ENCODE measurements at places on chromosomes 1 and 21.
A peak's percentile ranks its signal among the peaks of the same experiment; 100 is the strongest.

- no peak overlapping the region for H3K27ac ChIP-seq
- H3K4me1 ChIP-seq: no peaks in the 10 kb centered on the region
- no peaks in the 10 kb centered on the region for H3K36me3 ChIP-seq
Measured at GRCh38 chr1:52159033-52159789, 17.3 kb downstream of the ZFYVE9 start.

DNA sequence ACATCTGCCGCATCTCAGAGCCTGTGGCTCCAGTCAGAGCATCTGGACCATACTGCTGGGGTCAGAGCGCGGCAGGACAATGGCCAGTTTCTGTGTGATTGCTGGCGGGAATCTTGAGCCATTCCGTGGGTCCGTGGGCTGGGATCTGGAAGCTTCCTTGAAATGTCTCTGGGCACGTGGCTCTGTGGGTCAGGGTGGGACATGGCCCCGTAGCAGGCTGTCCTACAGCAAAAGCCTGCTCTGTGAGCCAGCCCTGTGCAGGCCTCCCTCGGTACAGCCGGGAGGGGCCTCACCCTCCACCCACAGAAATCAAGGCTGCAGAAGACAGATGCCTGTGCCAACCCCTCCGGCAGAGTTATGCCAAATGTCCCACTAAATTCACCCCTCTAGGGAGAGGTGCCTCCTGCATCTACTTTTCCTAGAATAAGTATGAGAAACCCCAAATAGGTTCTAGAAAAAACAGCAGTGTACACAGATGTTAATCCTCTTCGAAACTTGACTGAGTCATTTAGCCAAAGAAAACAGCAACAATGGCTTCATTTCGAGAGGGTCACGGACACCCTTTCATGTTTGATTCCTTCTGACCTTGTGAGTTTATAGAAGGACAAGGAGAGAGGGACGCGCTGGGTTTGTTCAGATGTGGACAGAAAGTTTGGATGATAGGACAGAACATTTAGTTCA is 27.8 kb downstream of the COL18A1 start:
- DNase-seq: no peak
- H3K27me3 ChIP-seq: no peaks in the 10 kb centered on the region
- peaks cover 43% of the 10 kb centered on the region for H3K4me1 ChIP-seq
- H3K36me3 ChIP-seq: no peaks in the 10 kb centered on the region

DNA sequence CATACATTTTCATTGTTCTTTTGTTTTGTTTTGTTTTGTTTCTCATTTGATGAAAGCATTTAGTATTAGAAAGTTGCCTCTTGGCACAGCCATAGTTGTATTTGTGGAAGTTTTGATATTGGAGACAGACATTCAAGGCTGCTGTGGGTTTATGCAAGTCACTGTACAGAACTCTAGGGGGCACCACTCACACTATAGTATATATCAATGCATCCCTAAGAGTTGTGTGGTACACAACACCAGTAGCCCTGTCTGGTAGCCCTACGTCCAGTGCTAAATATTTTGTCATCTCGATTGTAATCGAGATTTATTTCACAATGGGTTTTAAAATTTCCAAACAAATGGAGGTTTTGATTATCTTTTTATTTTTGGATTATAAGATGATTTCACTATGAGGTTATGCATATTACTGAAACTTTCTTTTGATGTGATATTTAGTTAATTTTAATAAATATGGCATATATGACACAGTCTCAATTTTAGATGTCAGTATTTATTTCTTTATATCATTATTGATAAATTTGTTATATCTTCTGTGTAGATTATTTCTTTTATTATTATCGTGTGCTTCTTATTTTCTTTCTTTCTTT is 112.2 kb downstream of the NR5A2 start:
- H3K27me3 ChIP-seq: no peaks in the 10 kb centered on the region
- H3K27ac ChIP-seq: no peak overlapping the region
- no peak overlapping the region for H3K4me3 ChIP-seq
- H3K36me3 ChIP-seq: no peaks in the 10 kb centered on the region
- DNase-seq: peak; percentile 53
- no peaks in the 10 kb centered on the region for H3K4me1 ChIP-seq

DNA sequence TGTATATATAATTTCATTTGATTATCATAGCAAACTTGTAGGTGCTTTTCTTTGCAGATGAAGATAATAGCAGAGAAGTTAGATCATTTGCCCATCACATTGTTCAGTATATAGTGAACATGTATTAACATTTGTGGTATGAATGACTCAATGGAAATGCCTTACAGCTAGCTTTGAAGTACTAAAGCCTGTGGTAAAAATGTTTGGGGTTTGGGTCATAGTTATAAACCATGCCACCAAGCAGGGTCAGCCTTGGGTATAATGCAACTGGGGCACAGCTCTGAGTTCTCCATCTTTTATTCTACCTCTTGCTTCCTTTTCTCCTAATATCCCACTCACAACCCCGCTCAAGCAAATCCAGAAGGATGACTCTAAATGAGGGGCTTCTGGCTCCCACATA is 141.6 kb downstream of the KCNT2 start:
- no peak for DNase-seq
- no peak overlapping the region for H3K4me3 ChIP-seq
- no peaks in the 10 kb centered on the region for H3K36me3 ChIP-seq
- no peak overlapping the region for H3K27ac ChIP-seq
- no peaks in the 10 kb centered on the region for H3K27me3 ChIP-seq

GRCh38 chr1:160112357-160112756 is 3.2 kb upstream of the ATP1A2 start:
- H3K36me3 ChIP-seq: no peaks in the 10 kb centered on the region
- H3K27me3 ChIP-seq: no peaks in the 10 kb centered on the region
- DNase-seq: no peak

DNA sequence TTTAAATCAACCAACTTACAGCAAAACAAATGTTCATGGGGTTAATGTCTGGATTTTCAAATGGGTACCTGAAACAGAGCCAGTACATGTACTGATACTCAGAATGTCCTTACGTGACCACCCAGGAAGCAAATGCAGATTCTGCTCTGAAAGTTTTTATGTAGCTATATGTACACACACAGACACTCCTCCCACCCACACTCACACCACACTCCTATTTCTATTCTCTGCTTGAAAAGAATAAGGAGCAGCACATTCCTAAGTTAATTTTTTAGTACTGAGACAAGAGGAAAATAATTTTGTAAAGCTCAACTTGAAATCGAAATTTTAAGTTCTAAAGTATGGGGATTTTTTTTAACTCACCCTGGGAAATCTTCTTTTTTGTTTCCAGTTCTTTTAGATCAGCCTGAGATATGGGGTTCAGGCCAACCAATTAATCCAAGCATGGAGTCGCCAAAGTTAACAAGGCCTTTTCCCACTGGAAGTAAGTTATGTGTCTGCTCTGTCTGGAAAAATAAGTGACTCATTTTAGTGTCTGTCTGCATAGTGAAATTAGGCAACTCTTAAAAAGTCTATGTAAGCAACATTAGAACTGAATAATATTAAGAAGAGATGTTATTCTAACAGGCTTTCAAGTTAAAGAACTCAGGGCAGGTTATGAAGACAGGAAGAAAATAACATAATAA is 75.5 kb upstream of the DYNLT5 start:
- no peaks in the 10 kb centered on the region for H3K36me3 ChIP-seq
- no peak overlapping the region for H3K4me3 ChIP-seq
- DNase-seq: no peak
- H3K4me1 ChIP-seq: no peaks in the 10 kb centered on the region

DNA sequence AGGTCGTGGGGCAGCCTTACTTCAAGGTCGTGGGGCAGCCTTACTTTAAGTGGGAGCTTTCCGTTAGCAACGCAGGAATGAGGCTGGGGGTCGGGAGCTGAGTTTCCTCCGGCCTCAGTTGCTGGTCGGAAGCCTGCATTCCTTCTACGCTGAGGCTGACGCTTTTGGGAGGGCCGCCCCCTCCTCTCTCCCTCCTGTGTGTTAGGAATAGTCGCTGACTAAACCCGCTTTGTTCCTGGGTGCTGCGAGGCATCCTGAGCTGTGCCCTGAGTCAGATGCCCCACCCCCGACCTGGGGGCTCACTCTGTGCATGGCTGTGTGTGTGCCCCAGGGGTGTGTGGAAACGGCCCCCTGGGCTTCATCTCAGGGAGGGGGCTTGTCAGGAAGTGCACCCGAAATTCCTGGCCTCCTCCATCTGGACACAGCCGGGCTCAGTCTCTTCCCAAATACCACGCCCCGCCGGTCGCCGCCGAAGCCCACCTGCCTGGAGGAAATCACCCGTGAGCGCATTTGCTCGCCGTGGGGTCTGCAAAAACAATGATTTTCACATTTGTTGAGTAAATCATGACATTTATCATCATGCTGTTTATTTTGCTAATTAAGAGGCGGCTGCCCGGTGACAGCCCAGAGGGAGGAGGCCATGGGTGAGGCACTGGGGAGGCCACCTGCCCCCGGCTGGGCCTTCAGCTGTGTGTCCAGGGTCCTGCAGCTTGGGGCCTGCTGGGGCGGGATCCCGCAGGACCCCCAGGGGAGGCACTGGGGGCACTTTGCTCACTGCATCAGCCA is 121.4 kb downstream of the PRDM16 start:
- H3K27me3 ChIP-seq: no peaks in the 10 kb centered on the region
- no peak overlapping the region for H3K27ac ChIP-seq
- no peak for DNase-seq
- peaks cover 3% of the 10 kb centered on the region for H3K36me3 ChIP-seq
- no peak overlapping the region for H3K4me3 ChIP-seq
- H3K4me1 ChIP-seq: peaks cover 27% of the 10 kb centered on the region

GRCh38 chr1:32107742-32108661 is at the start of gene KPNA6:
Gene KPNA6 (plus strand): TSS chr1:32108056. CDS start chr1:32108131, 75 bp downstream.
- H3K36me3 ChIP-seq: no peaks in the 10 kb centered on the region
- H3K27ac ChIP-seq: peak within 1 kb of the TSS; percentile 95
- H3K4me3 ChIP-seq: peak within 1 kb of the TSS; percentile 76
- peak; percentile 98 for DNase-seq
- H3K4me1 ChIP-seq: no peaks in the 10 kb centered on the region

- DNase-seq: no peak
- peak overlapping the region; percentile 26 for H3K27ac ChIP-seq
- H3K36me3 ChIP-seq: no peaks in the 10 kb centered on the region
- no peaks in the 10 kb centered on the region for H3K4me1 ChIP-seq
- H3K27me3 ChIP-seq: no peaks in the 10 kb centered on the region
- H3K4me3 ChIP-seq: no peak overlapping the region
Measured at GRCh38 chr1:172394141-172394751, 26.2 kb upstream of the C1orf105 start.

DNA sequence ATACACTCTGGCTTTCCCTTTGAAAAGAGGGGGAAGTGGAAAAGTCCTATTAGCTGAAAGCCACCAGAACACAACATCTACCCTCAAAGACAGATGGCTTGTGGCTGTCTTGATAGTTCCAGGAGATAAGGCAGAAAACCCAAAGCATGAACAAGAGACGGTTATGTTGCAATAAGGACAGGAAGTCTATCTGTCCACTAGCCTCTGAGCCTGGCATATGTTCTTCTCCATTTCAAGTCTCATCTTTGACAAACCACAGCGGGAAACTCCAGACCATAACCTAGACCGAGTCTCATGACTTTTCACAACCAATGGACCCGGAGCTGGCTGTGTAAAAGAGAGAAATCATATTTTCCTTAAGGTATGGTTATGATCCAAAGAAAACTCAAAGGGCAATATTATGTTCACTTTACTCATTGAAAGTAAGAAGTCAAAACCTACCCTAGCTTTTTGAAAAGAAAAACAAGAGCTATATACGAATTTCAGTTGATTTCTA is 33.8 kb downstream of the DUSP10 start:
- no peak for DNase-seq
- H3K27me3 ChIP-seq: no peaks in the 10 kb centered on the region
- H3K27ac ChIP-seq: no peak overlapping the region
- peaks cover 10% of the 10 kb centered on the region for H3K36me3 ChIP-seq
- H3K4me1 ChIP-seq: peaks cover 21% of the 10 kb centered on the region

DNA sequence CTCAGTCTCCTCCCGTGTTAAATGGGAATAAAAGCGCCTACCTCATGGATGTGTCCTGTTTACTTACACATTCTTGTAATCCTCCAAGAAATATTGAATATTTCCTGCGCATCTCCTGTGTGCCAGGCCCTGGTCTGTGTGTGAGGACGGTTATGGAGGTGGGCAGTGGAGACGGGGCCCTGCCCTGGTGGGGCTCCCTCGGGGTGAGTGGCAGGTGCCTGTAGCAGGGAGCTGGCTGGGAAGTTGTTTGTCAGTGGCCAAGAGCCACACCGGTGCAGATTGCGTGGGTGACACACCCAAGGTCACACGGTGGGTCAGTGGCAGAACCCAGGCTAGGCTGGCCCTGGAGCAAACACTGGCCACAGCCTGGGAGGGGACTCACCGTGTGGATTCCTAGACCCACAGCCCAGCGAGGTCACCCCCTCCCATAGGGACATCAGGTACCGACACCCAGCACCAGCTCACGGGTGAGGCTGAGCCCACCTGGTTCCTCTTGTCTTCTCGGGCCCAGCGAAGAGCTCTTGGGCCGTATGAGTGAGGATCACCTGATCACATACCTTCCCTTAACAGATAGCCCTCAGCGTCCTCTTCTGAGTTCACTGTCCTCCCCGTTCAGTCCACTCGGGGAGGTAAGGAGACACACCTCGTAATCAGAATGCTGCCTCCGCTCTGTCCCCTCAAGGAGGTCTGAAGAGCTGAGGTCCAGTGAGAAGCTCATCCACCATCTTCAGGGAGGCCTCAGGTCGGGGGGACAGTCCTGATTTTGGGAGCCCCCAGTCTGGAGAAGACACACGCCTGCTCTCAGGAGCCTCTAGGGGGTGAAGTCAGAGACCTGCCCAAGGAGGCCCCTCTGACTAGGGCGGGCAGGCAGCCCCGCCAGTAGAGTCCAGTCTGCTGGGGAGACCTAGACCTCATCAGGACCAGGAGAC is 349.6 kb downstream of the MATN1 start:
- no peak overlapping the region for H3K4me3 ChIP-seq
- no peak overlapping the region for H3K27ac ChIP-seq
- DNase-seq: no peak
- H3K4me1 ChIP-seq: no peaks in the 10 kb centered on the region
- H3K27me3 ChIP-seq: no peaks in the 10 kb centered on the region

DNA sequence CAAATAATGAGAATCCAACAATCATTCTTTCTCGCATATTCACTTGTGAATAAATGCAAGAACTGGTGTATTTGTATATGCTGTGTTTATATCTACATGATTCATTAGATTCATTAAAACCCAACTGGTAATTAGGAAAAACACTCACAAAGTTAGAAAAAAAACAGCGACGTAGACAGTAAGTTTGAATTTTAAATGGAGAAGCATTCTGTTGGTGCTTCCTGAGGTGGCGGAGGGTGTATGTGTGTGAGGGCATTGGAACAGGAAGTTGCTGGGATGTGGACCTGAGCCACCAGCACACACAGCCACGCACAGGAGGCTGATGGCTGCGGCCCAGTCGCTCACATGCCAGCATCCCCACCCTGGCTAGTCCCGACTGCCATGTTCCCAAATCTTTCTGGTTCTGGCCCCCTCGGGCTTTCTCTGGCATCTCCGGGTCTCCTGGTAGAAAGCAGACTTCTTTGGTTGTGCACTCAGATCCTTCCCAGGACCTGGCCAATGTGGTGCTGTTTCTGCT is 121.6 kb upstream of the IRF2BP2 start:
- H3K4me3 ChIP-seq: no peak overlapping the region
- no peaks in the 10 kb centered on the region for H3K36me3 ChIP-seq
- no peak for DNase-seq
- no peak overlapping the region for H3K27ac ChIP-seq
- peaks cover 26% of the 10 kb centered on the region for H3K4me1 ChIP-seq

GRCh38 chr1:184716158-184716557 is 38.5 kb downstream of the EDEM3 start:
- H3K4me3 ChIP-seq: no peak overlapping the region
- no peak for DNase-seq
- H3K4me1 ChIP-seq: no peaks in the 10 kb centered on the region
- H3K27me3 ChIP-seq: no peaks in the 10 kb centered on the region
- peaks cover 89% of the 10 kb centered on the region for H3K36me3 ChIP-seq
- no peak overlapping the region for H3K27ac ChIP-seq

GRCh38 chr1:19353596-19353995 is 41.5 kb downstream of the SLC66A1 start:
- H3K36me3 ChIP-seq: peaks cover 46% of the 10 kb centered on the region
- no peak overlapping the region for H3K4me3 ChIP-seq
- H3K27me3 ChIP-seq: no peaks in the 10 kb centered on the region
- DNase-seq: no peak
